ENCODE measurements at places on chromosomes 5 and 9.

DNA sequence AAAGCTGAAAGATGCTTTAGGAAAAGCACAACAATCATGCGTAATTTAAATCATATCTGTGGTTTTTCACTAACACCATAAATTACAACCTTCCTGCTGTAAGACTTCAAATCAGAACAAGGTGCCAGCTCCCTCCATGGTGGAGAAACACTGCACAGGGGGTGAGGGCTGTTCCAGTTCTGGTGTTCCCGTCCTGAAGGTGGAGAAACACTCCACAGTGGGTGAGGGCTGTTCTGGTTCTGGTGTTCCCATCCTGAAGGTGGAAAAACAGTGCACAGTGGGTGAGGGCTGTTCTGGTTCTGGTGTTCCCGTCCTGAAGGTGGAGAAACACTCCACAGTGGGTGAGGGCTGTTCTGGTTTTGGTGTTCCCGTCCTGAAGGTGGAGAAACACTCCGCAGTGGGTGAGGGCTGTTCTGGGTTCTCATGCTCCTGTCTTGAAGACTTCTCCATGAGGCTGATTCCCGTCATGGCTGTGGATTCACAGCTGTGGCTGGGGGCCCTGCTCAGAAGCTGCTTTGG lies 12.9 kb downstream of the PLEKHG4B start:
- DNase-seq, result no peak

DNA sequence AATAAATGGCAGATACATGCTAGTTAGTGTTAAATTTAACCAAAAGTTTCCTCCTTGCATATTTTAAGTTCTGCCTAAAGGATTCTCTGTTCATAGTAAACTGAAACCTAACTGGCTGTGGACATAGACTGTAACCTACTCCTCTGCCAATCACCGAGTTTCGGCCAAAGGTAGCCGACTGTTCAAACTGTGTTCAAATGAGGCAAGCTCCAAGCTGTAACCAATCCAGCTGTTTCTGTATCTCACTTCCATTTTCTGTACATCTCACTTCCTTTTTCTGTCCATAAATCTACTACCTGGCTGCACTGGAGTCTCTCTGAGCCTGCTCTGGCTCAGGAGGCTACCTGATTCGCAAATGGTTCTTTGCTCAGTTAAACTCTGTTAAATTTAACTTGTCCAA lies 44.1 kb downstream of the KCNV2 start:
- no peak for DNase-seq

DNA sequence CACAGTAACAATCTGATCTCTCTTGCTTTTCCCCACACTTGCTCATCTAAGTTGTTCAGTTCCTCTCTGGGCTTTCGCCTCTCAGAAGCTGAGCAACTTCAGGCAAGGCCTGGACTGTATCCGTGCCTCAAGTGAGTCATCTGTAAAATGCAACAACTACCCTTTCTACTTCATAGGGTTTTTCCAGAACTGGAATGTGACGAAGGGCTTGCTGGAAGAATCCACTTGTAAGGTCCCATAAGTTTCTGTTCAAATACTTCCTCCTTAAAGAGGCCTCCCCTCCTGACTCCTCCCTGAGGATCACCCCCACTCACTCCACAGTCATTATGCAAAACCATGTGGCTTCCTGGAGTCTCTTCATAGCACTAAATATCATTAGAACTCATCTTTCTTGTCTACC lies 17.5 kb upstream of the INSYN2B start:
- no peak for DNase-seq

DNA sequence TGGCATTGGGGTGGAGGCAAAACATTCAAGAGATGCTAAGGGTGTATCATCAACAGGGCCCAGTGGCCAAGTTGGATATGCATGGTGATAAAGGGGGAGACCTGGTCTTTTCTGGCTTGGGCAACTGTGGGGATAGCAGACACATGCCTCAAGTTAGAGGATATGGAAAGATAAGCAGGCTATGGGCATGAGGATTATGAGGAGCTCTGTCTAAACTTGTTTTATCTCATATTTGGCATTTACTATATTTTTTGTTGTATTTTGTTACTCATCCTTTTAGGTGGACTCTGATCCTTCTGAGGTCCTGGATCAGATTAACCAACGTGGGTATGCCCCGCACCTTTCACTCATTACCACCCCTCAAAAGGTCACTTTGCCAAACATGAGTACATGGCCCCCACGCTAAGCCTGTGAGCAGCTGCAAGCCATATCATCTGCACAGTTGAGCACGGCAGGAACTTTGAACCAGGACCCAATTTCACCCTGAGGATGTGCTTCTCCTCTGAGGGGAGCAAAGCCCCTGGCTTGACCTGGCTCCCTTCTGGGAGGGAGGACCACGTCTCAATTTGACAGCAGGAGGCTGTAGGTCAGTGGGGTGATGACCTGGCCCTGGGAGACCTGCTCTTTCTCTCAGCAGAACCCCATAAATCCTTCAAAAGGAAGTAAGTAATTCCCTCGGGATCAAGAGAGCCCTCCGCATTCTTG lies 71.1 kb upstream of the CD180 start:
- DNase-seq, result no peak

GRCh38 chr5:530001-530955 lies 6.0 kb upstream of the SLC9A3 start:
- DNase-seq, result no peak

GRCh38 chr9:33291031-33291397 lies 698 bp downstream of the NFX1 start:
- no peak for DNase-seq

GRCh38 chr9:111058166-111058565 lies 19.9 kb upstream of the LPAR1 start:
- no peak for DNase-seq

DNA sequence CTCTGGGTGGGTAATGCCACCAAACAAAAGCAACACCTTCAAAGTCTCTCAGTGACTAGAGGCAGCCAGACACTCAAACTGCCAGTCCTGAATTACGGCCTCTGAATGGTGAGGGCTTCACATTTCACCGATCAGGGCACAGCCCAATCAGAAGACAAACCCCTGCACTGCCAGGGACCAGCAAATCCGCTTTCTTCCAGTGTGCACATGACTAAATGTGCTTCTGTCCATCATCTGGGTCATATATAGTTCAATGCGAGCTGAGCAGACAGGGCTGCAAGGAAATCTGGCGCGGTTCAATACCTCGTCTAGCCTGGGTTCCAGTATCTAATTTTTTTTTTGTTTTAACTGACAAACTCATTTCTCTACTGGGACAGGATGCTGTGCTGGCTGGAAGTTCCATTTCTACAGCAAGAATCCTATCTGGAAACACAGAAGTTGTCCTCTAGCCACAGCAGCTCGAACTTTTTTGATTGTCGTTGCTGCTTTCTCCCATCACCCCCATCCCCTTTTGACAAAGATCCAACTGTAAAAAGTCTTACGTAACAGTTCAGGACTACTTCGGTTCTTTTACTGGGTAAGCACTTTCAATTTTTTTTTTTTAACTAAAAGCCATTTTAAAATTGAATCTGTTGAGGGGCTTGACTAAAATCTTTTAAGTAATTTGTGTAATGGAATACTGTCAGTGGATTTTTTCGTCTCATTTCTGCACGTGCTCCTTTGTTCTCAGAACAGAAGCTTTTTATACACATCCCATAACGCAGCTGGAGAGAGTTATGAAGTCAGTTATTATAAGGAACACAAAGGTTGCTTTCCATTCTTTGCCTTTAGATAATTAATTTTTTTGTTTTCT lies 112.7 kb downstream of the NR6A1 start:
- DNase-seq, result peak; percentile 9

- no peak for DNase-seq
These were observed 12.3 kb upstream of the C5orf24 start for GRCh38 chr5:134833340-134834032.

GRCh38 chr5:173675287-173675996 lies 59.0 kb upstream of the BOD1 start:
- DNase-seq, result no peak

- DNase-seq, result no peak
These were observed 27.3 kb downstream of the SLC31A2 start for GRCh38 chr9:113178087-113178486.

DNA sequence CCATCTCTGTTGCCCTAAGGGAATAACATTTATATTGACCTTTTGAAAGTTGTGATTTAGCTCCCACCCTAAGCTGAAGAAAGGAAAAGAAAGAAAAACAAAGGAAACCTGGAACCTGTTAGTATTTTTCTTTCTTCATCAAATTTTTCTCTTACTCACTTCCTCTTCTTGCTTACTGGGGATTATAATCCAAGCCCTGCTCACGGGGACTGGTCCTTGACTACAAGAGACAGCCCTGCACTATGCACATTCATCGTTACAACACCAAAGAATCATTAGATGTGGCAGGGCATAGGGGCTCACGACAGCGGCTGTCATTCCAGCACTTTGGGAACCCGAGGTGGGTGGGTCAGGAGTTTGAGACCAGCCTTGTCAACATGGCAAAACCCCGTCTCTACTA lies 37.8 kb upstream of the LPAR1 start:
- no peak for DNase-seq

- DNase-seq, result no peak
These were observed 105.0 kb downstream of the ACER2 start for GRCh38 chr9:19513671-19514275.

DNA sequence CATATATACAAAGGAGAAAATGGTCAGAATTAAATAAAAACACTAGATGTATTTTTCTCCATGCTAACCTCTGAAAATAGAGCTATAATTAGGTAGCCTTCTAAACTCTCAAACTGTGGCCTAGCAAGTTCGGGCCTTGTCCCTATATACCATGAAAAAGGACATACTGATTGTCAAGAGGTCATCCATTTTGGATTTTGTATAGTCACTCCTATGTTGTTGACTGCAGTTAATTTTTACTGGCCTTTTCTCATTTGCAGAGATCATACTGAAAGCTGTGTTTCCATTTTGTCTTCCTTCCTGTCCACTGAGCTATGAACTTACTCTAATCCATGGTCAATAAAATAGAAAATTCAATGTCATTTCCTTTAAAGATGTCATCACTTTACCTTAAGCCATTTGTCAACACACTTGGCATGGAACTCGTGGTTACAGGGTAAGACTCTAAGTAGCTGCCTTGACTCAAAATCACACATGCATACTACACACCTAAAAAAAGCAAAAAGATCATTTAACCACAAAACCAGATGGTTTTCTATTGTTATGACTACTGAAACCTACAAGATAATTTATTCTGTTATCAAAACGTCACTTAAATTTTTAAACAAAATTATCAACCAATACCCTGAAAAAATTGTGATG lies 58.0 kb downstream of the RNF38 start:
- no peak for DNase-seq

GRCh38 chr9:69771775-69772418 lies 12.1 kb upstream of the PTAR1 start:
- DNase-seq, result no peak

GRCh38 chr5:34563931-34564709 lies 92.0 kb upstream of the RAI14 start:
- no peak for DNase-seq

DNA sequence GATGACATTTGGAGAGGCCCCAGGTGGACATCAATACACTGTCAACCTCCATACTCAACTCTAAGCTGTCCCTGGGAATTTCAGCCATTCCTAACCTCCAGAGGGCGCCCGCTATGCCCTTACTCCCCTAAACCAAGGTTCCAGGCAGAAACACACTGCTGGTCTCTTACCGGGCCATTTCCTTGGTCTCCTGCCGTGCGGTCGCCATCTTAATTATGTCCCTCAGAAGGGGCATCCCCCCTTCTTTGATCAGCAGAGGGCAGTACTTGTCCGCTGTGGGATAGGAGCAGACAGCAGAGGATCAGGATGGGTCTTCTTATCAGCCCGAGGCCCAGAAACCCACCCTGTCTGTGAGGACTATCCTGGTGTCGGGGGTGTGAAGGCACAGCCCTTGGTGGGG lies 9.3 kb upstream of the ZDHHC12 start:
- no peak for DNase-seq

GRCh38 chr5:156893517-156893916 lies 43.4 kb downstream of the PPP1R2B start:
- no peak for DNase-seq

GRCh38 chr5:125057912-125058826 lies 311.7 kb upstream of the ZNF608 start:
- no peak for DNase-seq

- DNase-seq, result no peak
These were observed 20.2 kb downstream of the GRAMD2B start for GRCh38 chr5:126443374-126443851.

GRCh38 chr5:74356009-74356695 lies 284.4 kb downstream of the ENC1 start:
- no peak for DNase-seq

- DNase-seq, result no peak
These were observed 164.8 kb downstream of the DEPDC1B start for GRCh38 chr5:60535198-60535597.

- DNase-seq, result no peak
These were observed 18.4 kb downstream of the ZNF346 start for GRCh38 chr5:177040814-177041420.

- no peak for DNase-seq
These were observed 32.0 kb upstream of the TMED7 start for GRCh38 chr5:115657881-115658233.

GRCh38 chr5:25544652-25545249 lies 900.0 kb upstream of the CDH10 start:
- DNase-seq, result no peak

DNA sequence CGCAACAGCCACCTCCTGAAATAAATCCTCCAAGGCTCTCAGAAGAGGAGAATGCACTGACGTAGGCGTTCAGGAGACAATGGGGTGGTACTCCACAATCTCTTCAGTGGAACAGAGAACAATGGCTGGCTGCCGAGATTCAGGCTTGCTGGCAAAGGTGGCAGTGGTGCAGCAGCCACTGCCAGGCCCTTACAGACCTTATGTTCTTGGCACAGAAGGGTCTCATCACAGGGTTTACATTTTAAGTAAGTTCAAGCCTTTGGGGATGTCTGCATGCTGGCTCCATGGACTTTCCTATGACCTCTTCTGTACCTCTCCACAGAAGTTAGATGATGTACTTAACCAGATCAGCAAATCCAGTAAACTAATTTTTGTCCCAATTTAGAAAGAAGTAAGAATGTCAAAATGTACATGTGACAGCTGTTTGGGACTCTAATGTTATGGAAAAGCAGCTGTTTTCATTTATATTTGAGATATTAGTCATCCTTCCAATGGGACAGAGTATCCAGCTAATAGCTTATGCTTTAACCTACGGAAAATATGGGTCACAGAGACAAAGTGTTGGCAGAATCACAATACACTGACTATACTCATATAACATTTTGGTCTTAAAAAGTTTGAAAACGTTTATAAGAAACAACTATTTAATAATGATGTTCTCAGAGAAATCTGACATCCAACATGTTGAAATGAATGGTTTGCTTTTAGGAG lies 180.9 kb downstream of the MAPKAP1 start:
- no peak for DNase-seq

- no peak for DNase-seq
These were observed 264.7 kb downstream of the ACTL7B start for GRCh38 chr9:108591121-108591520.

DNA sequence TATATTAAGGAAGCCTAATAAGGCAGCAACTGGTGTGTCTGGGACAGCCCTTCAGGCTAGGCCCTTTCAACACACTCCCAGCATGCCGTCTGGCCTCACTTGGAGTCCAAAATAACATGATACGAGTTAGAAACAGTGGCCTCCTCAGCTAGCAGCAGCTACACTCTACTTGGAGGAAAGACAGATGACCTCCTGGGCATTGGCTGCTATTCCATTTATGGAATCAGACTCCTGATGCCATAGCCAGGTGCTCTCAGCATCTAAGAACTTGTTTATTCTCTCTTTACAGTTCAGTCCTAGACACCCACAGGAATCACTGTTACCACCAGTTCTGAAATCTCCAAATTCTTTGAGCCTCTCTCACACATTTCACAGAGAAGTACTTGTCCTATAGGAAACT lies 31.8 kb downstream of the RUSC2 start:
- no peak for DNase-seq

GRCh38 chr9:127991757-127992274 lies 11.0 kb upstream of the EEIG1 start:
- no peak for DNase-seq
